ENCODE measurements at places on chromosomes 7 and 10.

- DNase-seq: no peak
Observed at GRCh38 chr10:113493195-113493594, 59.7 kb upstream of the HABP2 start.

DNA sequence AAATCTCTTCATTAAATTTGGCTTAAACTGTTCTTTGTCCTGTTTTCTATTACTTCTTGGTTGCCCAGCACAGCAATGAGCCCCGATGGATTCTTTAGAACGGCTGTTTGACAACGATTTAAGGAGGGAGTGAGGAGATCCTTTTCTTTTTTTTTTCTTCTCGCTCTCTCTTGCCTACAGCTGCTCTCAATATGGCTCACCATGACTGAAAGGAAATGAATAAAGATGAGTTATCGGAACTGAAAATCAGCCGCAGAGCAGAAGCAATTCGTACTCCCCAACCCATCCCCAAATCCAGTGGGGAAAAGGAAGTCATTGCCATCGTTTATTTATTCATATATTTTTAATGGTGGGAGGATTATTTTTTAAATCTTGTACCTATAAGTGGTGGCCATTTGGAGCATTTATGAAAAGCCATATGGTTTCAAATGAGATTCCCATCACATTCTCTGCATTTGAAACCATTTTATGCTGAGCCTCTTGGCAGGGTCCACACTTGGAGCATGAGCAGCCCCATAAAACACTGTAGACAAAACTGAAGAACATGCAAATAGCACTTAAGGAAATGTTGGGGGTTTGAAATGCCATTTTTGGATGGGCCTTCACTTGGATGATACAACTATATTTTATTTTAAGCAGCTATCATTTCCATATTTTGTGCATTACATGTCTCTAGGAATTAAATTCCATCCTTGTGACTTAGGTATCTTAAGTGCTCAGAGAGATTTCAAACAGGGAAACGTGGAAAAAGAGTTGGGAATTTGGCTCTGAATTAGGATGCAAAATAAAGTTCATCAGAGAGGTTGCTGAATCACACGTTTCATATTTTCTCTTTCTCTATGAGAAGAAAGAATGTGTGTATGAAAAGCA is 107.7 kb upstream of the FZD1 start:
- DNase-seq: no peak

- no peak for DNase-seq
Observed at GRCh38 chr7:103752995-103753394, 236.5 kb downstream of the RELN start.

GRCh38 chr7:102268635-102269034 is 18.0 kb upstream of the SH2B2 start:
- no peak for DNase-seq

GRCh38 chr7:13770305-13770704 is 219.2 kb downstream of the ETV1 start:
- DNase-seq: no peak

DNA sequence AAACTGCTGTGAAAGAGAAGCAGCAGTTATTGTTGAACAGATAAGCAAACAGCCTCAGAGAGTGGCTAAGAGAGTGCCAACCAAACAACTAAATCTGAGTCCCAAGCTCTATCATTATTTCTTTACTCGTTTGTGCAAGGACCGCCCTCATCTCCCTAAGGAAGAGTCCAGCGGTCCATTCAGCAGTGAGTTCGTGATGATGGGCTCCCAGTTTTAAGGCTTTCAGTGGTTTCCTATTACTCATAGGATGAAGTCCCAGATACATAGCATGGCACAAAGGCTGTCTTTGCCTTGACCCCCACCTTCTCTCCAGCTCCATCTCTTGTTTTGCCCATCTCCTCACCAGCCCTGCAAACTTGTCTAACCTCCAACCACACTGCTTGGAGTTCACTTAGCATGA is 24.3 kb upstream of the PDE1C start:
- DNase-seq: no peak

DNA sequence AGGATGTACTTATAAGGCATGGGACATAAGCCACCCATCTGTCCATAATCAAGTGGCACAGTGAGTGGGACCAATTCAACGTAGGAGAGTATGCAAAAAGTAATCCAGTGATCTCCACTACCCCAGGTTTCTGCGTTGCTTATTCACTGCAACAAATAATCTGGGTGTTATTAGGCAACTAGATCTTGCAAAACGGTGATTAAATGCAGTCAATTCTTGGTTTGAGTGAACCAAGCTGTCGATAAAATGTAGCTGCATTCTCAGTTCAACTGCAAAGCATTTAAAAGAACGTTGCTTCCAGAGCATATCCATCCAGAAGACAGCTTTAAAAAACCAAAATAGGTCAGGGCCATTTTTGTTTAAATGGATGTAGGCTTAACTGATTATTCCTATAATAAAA is 5.0 kb downstream of the LSMEM1 start:
- no peak for DNase-seq

All from cortex of kidney (tissue), 1 donor.